CD4-positive, alpha-beta memory T cell (primary cell): ENCODE measurements at places on chromosomes 5 and 9. TPM values are rescaled to one million over a fixed set of nuclear protein-coding genes. Genes with fewer than 3 reads are reported as not detected.

The F12 gene
- total RNA-seq = not detected

The LNPEP gene
- total RNA-seq = 92.5 TPM

The IDNK gene
- total RNA-seq = 10.2 TPM

The COL23A1 gene
- total RNA-seq = 0.17 TPM

The HABP4 gene
- 36.6 TPM for total RNA-seq

The CCL19 gene
- total RNA-seq = not detected

The CMYA5 gene
- total RNA-seq = 0.20 TPM

The FOXD4L6 gene
- total RNA-seq = not detected

The CCIN gene
- not detected for total RNA-seq

The CDC20B gene
- not detected for total RNA-seq

The SPINK4 gene
- not detected for total RNA-seq

The FAM153A gene
- total RNA-seq = 92.7 TPM

The CYLC2 gene
- total RNA-seq = not detected

The SFXN1 gene
- 99.2 TPM for total RNA-seq

The ENC1 gene
- total RNA-seq = 0.61 TPM

The SMIM33 gene
- total RNA-seq = 1.1 TPM

The IFNA2 gene
- total RNA-seq = not detected

The LCN15 gene
- not detected for total RNA-seq

The CFAP157 gene
- not detected for total RNA-seq
